Stimulated activated CD4-positive, alpha-beta T cell treated with anti-CD3 and anti-CD28 coated beads, Interleukin-1b, Interleukin-23, amount 100 ng/mL, for 1 hour (primary cell): ENCODE measurements at places on chromosomes 2 and 18.

DNA sequence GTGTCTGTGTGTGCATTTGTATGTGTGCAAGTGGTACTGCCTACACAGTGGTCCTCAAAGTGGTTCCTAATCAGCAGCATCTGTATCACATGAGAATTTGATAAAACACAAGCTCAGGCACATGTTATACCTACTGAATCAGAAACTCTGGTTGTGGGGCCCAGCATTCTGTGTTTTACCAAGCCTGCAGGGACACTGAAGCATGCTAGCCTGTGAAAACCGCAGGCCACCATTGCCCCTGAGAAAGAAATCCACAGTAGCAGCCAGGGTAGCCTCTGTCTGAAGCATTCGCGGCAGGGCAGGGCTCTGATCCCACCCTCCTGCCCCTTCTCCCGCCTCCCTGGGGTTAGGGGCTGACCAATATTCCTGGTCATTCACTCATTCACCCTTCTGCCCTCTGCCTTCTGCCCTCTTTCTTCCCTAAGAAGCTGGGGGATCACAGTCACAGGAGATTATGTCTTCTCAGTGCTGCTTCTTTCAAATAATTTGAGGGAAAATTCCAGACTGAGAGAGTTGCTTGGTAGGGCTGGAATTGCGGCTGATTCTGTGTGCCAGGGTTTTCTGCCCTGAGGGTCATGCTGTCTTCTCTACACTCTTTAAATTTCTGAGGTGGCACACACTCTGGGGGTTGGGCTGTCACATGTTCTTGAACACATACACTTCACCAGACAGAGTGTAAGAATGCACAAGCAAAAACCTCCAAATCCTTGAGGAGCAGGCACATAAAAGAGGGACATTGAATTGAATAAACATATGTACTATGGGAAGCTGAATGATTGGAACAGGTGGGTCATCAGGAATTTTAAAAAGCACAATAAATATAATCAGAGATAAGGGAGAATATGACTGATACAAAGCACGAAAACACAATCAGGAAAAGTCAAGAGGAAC is 126.6 kb upstream of the SEC11C start:
- DNase-seq, result no peak

- DNase-seq, result no peak
Observed at GRCh38 chr2:216491793-216492596, 6.6 kb upstream of the RPL37A start.

- DNase-seq, result no peak
Observed at GRCh38 chr2:46805401-46805951, 110.1 kb downstream of the MCFD2 start.

- DNase-seq, result no peak
Observed at GRCh38 chr18:51044928-51045585, 15.0 kb downstream of the SMAD4 start.

DNA sequence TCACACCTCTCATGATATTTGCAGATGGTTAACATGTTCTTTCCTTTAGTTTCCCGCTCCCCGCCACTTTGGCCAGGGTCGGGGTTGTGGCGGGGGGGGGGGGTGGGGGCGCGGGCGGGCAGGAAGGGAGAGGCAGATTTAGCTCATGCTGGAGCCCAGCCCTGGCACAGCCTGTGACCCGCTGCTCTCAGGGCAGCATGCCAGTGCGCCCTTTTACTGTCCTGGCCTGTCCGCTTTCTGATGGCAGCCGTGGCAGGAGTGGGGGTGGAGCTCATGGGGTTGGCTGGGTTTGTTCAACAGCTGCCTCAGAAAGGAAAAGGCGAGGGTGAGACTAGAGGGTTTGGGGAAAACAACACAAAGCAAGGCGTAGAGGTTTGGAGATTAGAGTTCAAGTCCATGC is 56.1 kb downstream of the TNP1 start:
- no peak for DNase-seq

DNA sequence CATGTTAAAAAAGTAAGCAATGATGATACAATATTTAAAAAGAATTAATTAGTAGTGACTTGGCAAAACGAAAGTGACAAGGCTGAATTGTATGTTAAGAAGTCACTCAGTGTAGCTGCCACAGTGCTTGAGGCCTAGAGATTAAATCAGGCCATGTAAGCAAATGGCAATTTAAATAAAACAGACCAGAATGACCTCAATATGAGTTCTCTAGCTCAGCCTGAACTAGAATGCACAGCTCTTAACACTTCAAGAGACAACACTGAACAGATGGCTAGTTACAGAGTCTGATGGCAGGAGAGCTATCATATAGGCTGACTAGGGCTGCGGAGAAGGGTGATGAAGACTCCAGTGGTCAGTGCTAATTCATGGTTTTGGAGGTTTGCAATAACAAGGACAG is 117.9 kb upstream of the ZBTB14 start:
- DNase-seq, result no peak

GRCh38 chr2:197871780-197872456 is 67.5 kb downstream of the PLCL1 start:
- DNase-seq, result no peak

GRCh38 chr2:44295633-44296359 is 20.5 kb downstream of the SLC3A1 start:
- DNase-seq, result no peak

DNA sequence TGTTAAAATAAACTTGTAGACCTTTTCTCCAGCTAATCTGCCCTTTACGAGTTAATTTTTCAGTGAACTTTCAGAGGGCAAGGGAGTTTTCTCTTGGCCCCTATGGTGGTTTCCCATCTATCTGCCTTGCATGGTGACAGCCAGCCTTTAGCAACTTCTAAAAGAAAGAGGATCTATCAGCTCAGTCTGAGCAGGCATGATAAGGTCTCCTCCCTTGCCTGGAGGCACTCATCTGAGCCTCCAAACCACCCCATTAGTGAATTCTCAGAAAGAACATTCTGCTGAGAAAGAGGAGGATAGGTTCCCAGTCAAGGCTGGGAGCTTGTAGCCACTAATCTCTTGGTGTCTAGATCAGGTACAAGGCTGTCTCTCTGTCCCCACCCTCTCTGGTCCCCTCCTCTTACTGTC is 10.7 kb upstream of the GYPC start:
- no peak for DNase-seq

- no peak for DNase-seq
Observed at GRCh38 chr18:35027206-35027605, 14.0 kb upstream of the MAPRE2 start.

- DNase-seq, result no peak
Observed at GRCh38 chr2:216517447-216518225, 19.0 kb downstream of the RPL37A start.

- DNase-seq, result no peak
Observed at GRCh38 chr2:51404226-51404625, 372.3 kb upstream of the NRXN1 start.

DNA sequence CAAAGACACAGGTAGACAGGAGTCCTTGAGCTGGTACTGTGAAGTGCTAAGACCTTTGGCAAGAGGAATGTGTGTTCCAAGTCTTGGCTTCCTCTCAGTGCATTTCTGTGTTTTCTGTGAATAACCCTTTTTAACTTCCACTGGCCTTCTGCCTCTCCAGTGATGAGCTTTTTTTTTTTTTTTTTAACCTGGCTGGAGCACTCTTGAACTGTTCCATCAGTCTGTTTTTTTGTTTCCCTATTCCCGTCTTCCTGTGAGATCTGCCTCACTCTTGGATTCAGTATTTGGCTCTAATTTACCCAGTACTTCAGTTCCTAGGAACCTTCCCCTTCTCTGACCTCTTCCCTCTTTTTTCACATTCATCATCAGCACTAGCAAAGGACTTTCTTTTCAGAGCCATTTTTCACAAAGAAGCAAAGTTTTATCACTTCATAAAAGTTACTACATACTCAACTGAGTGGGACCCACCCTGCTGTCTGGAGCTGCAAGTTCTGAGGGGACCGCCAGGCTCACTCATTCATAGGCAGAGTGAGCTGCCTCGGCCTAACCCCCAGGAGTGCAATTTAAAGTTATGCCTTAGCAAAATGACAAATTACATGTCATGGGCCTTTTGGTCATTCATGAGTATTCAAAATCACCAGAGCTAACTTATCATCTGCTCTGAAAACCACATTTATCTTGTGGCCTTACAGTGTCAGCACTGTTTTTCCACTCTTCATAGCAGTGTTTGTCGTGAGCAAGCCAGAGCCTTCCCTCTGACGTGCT is 126.9 kb upstream of the DAPL1 start:
- DNase-seq, result no peak

DNA sequence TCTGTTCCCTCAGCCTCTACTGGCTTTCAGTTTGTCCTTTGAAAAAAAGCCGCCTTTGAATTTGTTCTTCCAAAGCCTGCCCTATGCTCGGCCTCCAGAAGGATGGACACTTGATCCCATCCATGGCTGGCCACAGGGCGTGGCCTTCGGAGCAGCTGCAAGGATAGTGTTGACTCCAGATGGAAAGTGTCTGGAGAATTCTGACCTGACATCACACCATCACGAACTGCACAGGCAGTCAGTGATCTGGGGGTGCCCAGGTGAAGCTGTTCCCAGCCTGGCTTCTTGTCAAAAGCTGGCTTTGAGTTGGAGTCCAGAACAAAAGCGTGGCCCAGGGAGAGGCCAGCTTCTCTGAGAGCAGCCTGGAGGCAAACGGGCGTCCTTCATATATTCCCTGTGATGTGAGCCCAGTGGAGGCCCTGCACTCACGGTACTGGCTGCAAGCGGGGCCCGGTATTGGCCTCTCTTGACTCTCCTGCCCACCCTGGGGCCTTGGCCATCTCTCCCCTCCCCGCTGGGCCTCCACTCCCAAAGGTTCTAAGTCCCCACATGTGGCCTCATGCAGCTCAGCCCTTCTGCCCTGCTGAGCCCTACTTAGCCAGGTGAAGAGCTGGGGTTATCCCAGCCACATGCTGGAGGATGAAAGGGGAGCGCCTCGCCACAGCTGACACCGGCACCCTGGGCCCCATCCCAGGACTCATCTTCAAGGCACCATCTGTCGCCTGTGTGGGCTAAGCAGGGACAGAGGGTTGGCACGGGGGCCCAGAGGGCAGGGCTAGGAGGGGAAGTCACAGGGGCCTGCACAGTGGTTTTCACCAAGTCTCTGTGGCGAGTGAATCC is 20.4 kb upstream of the ATOH8 start:
- no peak for DNase-seq

DNA sequence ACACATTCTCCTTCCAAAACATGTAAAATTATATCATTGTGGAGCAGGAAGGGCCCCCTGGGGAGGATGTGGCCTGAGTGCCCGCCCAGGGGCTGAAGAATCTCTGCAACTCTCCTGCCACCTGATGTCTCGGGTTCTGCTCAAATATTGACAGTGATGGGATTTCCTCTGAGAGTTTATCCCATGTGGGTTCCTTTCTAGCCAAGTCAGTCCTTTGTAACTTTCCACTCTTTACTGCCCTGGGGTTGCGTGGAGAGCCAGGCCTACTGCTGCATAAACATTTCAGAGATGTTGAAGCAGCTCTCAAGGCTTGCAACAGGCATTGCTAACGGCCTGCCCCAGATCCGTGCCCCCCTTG is 4.0 kb upstream of the RAB17 start:
- no peak for DNase-seq

- no peak for DNase-seq
Observed at GRCh38 chr2:159497256-159497655, 119.1 kb downstream of the BAZ2B start.

DNA sequence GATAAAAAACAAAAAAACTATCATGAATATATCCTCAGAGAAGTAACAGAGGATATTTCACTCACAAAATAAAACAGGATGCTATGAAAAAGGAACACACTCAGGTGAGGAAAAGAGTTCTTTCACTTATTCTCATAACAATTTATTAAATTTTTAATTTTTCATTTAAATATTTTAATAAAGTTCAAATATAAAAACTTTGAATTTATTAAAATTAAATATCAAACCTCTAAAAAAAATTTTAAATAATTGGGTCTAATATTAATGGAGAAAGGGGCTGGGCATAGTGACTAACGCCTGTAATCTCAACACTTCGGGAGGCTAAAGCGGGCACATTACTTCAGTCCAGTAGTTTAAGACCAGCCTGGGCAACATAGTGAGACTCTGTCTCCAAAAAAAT is 10.1 kb downstream of the THADA start:
- DNase-seq, result no peak

DNA sequence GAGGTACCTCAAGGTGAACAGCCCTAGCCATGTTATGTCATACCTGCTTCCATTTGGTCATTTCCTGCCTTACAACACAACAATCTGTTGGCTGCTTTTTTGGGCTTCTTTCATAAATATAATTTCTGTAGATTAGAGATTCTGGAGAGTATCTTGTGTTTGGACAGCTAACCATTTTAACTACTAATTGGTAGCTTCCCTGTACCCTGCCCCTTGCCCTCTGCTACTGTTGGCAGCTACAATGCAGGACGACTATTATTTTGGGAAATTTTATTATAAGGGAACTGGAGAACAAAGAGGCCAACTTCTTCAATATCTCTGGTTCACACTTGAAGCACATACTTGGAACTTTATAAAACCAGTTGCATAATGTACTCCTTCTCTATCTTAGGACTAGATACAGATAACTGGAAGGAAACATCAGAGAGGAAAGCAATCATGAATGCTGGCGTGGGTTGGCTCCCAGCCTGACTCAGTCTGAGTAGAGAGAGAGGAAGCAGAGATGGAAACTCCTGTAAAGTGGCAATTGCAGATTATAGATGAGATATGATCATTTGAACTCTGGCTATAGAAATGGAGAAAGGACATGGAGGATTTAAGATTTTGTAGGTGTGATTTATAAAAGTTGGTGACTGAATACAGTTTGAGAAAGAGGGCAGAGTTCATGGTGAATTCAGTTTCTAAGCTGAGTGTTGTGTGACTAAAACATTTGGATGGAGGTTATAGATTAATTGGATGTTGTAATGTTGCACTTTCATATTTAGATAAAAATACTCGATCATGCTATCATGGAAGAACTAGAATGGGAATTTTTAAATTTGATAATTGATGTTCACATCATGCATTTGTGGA is 74.5 kb downstream of the MDH1 start:
- no peak for DNase-seq
